ENCODE measurements at places on chromosomes 4 and X.

DNA sequence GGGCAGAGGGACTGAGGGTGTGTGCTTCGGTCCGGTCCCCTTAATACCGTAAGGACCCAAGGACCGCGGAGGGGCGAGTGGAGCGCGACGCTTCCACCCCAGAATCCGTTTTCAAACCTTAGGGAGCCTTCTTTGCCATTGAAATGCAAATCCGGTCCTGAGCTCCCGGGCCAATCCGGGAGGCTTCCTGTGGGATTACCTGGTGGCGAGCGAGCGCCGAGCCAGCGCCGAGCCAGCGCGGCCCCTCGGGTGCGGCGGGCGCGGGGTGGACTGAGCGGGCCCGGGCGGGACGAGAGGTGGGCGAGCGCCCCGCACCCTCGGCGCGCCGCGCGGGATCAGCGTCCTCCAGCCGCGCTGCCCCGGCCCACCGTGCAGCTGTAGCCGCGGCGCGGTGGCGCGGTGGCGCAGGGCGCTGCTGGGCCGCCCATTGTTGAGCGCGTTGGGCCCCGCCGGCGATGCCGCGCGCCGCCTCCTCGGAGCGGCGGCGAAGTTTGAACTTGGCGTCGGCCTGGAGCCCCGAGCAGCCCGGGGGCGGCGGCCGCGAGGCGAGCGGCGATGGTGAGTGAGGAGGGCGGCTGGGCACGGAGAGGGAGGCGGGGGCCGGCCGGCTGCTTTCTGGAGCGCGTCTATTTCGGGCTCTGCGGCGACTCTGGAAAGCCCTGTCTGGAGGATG lies 208.7 kb downstream of the SOWAHB start:
- no peak for DNase-seq

DNA sequence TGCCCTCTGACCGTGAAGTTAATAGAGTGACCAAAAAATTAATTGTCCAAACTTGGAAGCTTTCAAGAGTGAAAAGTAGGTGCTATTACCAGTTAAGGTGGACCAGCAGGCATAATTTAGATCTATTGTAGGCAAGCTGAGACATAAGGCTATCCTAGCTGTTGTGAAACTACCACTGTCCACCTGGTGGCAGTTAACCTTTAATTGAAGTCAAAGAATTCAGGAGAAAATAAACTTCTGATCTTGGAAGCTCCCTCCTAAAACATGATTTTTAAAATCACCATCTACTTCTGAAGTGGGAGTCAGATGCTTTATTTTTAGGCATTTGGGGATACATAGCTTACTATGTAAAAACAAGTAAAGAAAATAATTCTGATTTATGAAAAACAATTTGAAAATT lies 636.3 kb upstream of the HTR2C start:
- no peak for DNase-seq

DNA sequence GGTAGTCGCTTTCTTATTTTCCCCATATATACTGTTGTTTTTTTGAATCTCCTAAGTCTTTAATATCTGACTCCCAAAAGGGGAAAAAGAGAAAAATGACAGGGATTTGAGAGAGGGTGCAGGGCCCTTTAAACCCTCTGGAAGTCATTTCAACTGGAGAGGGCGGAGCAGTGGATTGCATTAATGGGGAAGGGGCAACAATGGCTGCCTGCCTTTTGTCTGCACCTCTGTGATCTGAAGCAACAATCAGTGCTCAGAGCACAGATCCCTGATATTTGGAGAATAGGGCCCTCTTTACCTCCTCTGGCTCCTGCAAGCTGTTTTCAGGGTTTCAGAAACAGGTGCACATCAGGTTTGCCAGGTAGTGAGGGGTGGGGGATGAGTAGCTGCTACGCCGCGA lies 1458.3 kb upstream of the TENM3 start:
- DNase-seq: no peak

DNA sequence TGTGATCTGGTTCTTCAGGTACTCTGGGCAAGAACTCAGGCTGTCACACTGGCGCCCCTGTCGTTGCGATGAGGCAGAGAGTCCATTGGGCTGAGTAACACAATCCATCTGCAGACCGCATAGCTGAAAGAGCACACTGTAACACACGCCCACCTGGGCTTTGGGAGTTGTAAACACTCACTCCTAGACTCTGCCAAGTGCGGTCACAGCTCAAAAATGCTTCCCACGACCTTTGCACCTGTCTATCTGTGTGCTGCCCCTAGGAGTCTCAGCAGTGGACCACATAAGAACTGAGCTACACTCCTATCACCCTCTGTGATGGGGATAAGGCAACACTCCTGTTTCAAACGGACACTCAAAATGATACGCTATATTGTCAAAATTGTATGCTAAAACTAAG lies 2028.3 kb downstream of the PCDH7 start:
- DNase-seq: no peak

DNA sequence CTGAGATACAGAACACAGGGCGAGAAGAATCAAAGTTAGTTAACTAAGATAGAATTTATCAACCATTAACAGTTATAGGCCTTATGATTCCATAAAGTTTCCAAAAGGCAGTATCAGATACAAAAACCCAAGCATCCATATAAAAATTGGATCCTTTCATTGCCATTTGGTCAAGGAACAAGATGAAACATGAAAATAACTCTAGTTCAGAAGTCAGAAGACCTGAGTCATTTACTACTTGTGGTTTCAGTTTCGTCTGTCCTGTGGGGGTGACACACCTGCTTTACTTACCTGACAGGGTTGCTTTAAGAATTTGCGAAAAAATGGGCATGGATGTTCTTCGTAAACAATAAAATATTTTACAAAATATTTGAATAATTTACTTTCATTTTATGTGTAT lies 130.8 kb downstream of the ANAPC10 start:
- DNase-seq: no peak

GRCh38 chr4:6855692-6856297 lies 53.8 kb upstream of the TBC1D14 start:
- no peak for DNase-seq

DNA sequence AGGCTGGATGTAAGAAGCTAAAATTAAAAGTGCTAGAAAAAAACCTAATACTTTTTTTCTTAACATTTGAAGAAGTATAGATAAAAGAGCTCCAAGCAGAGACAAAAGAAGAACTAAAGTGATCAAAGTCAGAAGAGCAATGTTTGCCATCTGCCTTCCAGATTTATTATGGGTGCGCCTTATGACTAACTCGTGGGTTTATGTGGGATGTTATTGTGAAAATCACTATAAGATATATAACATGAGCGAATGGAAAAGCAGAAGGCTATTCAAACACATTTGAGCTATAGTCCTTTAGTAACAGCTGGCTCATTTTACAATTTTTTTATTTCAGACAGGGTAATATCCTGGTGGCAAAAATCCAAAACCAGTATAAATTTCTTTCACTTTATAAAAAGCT lies 1040.7 kb downstream of the RAPGEF2 start:
- no peak for DNase-seq

DNA sequence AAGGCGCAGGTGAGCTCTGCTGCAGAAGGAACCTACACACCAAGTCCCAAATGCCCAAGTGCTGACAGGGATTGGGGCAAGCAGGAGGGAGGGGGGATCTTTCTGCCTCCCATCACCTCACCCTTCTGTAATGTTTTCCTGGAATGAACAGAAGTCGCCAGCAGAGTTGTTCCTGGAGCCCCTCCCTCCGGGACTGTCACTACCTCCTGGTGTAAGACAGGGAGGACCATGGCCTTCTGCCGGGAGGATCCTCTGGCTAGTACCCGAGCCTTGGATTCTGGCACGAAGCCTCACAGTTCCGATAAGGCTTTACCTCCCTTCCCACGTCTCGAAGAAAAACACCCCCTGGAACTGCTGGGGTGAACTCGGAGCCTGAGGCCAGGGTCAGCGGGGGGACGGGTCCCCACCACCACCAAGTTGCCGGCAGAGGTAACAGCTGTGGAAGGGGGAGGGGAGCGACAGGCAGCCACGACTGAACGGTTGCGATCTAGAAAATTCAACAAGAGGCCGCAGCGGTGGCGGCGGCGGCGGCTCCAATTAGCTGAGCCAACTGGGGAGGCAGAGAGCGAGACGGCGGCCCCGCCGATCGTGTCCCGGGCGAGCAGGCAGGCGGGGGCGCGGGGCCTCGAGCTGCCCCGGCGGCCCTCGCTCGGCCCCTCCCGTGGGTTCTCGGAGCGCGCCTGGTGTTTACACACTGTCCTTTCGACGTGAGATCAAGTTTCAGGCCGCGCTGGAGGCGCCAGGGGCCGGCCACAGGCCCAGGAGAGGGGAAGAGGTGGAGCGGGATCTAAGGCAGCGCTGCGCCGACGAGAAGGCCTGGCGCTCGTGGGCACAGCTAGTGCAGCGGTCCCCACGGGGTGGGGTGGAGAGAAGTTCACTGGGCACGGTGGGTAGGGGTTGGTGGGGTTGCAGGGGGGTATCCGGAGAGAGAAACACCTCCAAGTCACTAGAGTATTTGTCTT lies 53.7 kb upstream of the BCOR start:
- no peak for DNase-seq

DNA sequence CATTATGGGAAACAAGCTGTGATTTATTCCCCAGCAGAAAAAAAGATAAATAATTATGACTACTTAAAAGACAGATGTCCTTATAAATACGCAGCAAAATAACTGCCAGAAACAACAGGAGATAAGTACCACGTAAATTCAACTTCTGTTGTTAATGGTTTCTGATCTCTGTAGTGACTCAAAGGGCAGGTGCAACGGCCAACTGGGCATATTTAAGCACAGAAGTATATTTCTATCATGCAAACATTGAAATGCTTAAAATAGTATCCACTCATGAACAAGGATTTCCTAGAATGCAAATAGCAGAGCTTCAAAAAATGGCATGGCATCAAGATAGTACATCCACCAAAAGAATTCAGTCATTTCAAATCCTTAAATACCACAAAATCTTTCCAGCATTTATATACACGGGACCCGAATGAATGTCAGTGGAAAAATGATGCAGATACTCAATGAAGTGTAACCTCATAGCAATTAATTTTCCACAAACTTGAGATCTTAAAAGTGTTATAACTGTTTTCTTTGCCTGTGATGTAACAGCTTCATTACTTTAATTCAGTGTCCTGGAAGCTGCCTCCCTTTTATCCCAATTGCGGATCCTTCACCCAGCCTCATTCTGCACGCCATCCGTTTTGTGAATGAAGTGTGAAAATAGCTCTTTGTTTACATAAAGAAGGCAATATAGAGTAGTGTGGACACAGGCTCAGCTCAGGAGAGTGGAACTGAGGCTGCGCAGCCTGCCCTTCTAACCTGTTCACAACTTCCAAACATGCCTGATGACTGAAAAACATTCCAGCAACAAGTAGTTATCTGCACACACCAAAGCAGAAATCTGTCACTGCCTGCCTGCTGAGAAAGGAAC lies 10.2 kb downstream of the PDGFC start:
- no peak for DNase-seq

DNA sequence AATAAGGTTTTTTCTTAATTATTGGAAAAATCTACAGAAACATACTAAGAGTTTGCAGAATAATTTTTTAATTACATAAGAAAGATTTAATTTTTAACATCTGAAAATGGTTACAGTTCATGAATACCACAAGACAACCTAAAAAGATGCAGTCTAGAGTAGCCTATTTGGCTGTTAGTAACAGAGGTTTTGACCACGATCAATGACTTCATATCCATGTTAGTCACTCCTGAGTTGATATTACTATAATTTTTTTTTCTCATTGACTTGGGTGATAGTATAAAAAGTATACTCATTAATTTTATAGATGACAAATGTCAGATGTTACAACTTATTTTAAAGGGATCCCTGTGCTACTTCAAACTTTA lies 272.5 kb downstream of the DCTD start:
- DNase-seq: no peak

DNA sequence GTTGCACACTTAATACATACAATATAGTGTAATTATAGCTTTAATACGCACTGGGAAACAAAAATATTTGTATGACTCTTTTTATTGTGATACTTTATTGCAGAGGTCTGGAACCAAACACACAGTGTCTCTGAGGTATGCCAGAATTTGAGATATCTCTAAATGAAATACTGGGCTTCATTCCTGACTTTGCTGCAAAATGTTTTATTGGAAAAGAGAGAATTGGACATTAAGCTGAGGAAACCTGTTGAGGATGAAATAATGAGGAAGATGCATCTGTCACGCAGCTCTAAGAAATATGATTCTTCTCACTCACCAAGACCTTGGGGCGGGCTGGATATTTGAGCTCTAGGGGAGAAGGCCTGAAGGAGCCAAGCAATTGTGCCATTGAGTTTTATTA lies 242.1 kb downstream of the CPE start:
- no peak for DNase-seq

- no peak for DNase-seq
Observed at GRCh38 chrX:113804819-113805218, 779.1 kb upstream of the HTR2C start.

DNA sequence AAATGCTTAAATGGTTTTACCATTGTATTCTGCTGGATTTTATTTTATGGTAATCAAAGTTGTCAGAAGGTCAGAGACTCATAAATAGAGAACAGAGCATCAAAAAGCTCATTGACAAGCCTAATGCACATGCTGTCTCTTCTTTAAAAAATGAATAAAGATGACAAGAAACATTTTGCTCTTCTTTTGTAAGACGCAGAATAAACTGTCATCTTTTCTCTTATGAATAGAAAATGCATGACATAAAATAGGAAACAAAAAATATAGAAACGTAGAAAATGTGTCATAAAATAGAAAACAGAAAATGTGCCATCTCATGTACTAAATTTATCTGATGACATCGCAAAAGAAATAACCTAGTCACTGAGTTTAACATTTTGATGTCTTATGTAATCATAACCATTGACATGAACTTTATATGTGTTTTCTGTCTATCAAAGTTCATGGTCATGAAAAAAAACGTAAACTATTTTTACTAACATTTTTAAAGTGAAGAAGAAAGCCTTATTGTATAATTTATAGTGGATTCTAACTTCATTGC lies 484.1 kb downstream of the TRIML1 start:
- DNase-seq: no peak

DNA sequence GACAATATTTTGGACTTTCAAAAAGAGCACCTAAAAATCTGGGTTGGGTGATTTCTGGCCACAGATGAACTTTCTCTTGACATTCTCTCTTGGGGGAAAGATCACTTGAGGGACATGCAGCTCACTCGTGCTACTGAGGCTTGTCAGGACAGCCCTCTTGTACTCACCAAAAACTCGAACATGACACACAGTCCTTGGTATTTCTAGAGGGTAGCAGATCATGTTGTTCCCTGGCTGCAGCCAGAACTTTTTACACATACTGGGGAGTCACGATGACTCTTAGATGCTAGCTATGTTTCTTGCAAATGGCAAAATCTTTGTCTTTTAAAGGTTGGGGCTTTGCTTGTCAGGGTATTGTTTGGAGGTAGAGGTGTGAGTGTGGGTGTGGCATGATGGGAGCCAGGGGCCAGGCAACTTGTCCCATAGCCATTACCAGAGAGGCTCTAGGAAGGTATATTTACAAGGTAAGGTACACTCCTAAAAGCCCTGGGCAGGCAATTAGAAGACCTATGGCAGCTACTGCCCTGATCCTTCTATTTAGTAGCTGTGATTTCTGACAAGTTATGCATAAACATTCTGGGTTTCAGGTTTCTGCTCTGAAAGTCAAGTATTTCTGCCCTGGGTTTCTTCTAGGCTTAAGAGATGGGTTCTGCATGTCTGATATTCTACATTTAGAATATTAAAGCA lies 241.7 kb upstream of the TLL1 start:
- DNase-seq: no peak

All from breast epithelium (tissue), 4 donors.